ENCODE measurements at places on chromosomes 3 and 15.

DNA sequence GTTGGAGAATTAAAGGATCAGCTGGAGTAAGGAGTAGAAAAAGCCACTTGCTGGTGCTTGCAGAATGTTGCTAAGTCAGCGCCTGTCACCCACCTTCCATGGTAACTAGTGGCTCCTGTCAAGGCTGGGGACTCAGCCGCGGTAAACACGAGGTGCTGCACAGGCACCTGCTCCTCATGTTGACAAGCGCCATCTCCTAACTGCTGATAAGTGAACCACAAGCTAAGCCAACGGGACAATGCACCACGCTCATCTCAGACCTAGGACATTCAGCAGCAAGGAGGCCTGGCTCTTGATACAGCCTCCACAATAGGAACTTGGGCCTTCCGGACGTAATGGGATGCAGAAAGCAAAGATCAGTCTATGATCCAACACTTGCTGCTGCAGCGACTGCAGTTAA, 264.4 kb downstream of the OCA2 start:
- no peak for DNase-seq

- no peak for DNase-seq
Observed at GRCh38 chr3:47910233-47910632, 106.0 kb downstream of the MAP4 start.

GRCh38 chr3:24730173-24730572, 235.5 kb upstream of the THRB start:
- no peak for DNase-seq

DNA sequence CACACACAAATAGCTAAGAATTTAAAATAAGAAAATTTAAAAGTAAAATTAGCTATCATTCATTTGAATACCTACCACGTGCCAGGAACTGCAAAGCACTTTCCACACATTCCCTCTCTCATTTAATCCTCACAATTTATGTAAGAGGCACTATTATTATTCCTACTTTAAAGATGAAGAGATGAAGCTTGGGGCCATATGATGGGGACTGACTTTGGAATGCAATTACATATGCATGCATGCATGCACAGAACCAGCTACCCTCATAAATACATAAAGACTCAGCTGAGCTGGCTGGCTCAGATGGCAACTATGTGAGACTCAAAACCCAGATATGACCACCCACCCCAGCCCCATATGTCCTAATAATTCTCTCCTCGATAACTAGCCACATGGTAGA, 31.7 kb upstream of the THUMPD3 start:
- no peak for DNase-seq

DNA sequence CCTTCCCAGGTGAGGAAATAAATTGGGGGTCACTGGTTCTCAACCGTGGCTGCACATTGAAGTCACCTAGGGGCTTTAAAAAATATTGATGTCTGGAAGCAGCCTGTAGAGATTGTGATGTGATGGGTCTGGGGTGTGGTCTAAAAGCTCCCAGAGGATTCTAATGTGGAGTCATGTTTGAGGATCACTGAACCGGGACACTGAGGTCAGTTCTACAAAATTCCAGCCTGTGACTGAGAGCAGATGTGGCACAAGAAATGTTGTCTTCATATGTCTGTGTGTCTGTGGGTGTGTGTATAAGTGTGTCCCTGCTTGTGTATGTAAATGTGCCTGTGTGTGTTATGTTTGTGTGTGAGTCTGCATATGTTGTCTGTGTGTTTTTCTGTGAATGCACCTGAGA, 79.9 kb downstream of the TLE3 start:
- no peak for DNase-seq

DNA sequence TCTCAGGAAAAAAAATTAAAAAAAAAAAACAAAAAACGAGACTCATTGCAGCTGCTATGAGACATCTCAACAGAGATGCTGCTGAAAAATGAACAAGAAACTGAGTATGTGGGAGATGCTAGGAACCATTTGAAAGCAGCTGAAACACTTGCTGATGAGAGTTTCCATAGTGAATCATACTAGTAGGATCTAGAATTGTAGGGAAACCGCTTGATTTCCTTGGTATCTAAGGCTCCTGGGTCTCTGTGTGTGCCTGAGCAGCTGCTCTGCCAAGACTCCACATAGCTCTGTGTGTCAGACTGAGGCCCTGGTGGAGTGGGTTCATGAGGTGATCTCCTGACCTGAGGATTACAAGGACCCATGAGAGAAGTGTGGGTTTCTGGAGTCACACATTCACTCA, 313.4 kb upstream of the NECTIN3 start:
- DNase-seq = no peak

DNA sequence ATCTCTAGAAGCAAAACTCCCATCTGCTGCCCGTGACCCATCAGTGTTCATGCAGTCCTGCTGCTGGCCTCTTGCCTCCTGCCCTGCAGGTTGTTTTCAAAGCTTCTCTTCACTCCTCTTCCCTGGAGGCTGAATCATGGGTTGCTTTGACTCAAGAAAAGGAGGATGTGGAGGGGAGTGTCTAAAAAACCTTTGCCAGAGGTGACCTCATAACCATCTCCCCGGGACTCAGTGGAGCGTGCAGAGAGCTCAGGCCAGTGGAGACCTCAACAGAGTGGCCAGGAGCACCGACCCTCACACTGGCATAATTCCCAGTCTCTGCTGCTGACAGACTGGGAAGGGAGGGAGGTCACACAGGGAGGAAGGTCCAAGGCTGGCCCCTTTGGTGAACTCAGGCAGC, 60.9 kb upstream of the ITGA11 start:
- DNase-seq = no peak

GRCh38 chr3:45606003-45606402, 11.5 kb downstream of the LIMD1 start:
- no peak for DNase-seq

GRCh38 chr15:43316016-43316970, 14.1 kb downstream of the LCMT2 start:
- no peak for DNase-seq

DNA sequence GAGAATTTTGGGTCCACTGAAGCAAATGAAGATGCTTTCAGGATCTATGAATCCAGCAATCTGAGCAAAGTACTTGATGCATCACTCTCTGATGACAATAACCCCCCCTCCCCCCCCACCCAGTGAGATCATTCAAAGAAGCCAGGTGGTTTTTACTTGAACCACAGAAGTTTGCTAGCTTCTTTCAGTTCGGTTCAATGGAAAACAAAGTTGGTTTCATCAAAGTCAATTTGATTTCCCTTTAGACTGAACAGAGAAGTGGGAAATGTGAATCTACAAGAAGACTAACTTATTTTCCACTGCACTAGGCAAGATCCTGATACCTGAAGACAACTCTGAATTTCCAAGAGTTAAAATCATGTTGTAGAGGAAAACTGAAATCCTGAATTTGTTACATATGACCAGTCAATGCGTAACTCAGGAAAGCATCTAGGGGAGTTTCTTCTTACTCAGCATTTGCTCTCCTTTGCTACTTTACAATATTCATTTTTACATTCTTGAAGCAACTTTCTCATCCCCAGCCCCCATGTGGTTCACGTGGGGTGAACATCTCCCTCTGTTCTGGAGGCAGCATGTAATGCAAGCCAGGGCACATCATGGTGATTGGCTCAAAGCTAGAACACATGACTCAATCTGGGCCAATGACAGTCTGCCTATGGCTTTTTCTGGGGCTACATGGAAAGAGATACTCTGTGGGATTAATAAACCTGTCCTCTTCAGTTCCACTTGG, 572.6 kb downstream of the FOXP1 start:
- DNase-seq = no peak

- no peak for DNase-seq
Observed at GRCh38 chr3:42660131-42660715, 6.7 kb downstream of the ZBTB47 start.

- peak; percentile 65 for DNase-seq
Observed at GRCh38 chr3:157129803-157130466, 30.0 kb downstream of the CCNL1 start.

GRCh38 chr3:44885618-44886017, 11.2 kb downstream of the TGM4 start:
- DNase-seq = no peak

- DNase-seq = no peak
Observed at GRCh38 chr3:46356909-46357308, 3.0 kb downstream of the CCR2 start.

- no peak for DNase-seq
Observed at GRCh38 chr3:155302481-155302880, 9.0 kb upstream of the STRIT1 start.

DNA sequence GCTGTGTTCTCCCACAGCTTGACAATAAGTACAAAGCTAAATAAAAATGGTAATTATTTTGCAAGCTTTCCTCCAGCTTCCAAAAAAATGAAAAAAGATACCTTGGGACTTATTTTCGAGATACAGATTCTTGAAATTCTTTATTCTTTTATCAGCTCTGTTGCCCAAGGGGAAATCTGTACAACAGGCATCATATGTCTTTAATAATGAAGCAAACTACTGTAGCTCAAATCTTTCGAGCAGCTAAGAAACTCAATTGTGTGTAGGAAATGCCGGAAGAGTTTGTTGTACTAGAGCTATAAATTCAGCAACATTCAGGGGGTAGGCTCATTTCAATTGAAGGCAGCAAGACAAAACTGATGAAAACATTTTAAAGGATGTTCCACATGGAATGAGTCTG, 297.7 kb downstream of the GBE1 start:
- no peak for DNase-seq

- DNase-seq = no peak
Observed at GRCh38 chr3:29331456-29332194, 50.8 kb downstream of the RBMS3 start.

DNA sequence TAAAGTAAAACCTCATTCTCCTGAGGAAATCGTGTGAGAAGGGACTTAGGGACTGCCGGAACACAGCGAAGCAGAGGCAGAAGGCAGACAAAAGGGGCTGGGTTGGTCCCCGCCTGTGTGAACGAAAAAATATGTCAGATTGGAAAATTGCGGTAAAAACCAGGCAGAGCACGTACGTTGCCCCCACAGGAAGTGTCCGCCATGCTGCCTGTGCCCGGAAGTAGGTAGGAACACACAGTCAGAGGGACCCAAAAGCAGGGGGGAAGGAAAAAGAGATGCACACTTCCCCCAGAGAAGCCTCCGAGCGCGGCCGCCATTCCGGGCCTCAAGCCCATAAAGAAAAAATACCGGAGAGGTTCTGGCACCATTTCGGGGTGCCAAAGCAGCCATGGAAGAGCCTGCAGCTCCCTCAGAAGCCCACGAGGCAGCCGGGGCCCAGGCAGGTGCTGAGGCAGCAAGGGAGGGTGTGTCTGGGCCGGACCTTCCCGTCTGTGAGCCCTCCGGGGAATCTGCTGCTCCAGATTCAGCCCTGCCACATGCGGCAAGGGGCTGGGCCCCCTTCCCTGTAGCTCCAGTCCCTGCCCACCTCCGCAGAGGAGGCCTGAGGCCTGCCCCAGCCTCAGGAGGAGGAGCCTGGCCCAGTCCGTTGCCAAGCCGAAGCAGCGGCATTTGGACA, at the start of gene MKRN3:
Gene MKRN3 (plus strand): TSS at position 280 of the 676 bp plus-strand sequence. CDS start 109 bp downstream, at position 389.
- no peak for DNase-seq

DNA sequence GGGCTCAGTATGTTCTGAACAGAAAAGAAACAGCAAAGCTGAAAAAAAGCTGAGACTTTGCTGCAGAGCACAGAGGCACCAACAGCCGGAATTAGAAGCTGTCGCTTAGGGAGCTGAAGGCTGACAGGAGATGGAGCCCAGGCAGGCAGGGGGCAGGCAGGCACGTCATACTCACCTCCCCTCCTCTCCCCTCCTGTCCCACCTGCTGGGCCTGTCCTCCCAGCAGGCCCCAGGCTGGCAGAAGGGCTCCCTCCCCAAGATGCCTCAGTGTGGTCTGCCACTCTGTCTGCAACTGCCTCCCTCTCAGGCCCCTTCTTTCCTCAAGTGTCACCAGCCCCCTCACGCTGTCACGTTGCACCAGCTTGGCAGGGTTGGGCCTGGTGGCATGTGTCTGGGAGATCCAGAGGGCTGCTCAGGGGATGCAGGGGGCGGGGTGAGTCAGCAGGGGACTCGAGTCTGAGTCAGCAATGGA, 3.2 kb upstream of the ANKRD63 start:
- no peak for DNase-seq

DNA sequence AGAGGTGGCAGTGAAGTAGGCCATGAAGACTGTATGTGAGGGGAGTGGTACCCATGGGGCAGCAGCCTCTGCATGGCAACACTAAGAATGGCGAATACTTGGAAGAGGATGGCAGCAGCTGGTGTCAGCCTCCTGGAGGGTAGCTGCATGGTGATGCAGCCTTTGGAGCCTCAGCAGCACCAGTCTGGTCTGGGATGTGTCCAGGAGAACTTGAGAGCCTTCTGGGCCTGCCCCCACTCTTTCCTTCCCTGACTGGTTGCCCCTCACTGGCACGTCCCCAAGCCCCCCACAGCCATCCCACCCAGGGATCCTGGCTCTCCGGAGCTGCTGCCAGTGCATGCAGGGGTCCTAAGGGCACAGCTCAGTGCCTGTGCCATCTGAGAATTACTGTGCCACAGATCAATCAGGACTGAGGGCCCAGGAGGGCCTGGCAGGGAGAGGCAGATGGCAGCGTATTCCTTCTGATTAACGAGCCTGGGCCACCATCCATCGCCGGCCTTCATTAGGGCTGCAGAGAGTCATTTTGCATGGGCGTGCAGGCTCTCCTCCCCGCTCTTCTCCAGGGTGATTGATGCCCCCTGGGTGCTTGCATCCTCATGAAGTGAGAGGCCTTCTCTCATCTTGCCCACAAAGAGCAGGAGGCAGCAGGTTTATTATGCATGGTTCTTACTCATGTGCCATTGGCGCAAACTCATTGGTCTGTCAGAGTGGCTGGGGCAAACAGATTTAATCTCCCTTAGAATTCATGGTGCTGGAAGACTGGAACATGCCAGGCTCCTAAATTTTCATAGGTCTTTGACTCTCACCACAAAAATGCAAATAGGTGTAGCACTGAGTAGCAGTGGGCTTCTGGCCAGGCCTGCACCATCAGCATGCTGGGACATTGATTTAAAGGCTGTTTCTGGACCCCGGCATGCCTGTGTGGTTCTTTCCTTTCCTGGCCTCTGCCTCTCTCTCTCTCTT, 116.8 kb downstream of the EPHB1 start:
- no peak for DNase-seq

- peak; percentile 54 for DNase-seq
Observed at GRCh38 chr15:31296646-31297574, 29.7 kb upstream of the KLF13 start.

DNA sequence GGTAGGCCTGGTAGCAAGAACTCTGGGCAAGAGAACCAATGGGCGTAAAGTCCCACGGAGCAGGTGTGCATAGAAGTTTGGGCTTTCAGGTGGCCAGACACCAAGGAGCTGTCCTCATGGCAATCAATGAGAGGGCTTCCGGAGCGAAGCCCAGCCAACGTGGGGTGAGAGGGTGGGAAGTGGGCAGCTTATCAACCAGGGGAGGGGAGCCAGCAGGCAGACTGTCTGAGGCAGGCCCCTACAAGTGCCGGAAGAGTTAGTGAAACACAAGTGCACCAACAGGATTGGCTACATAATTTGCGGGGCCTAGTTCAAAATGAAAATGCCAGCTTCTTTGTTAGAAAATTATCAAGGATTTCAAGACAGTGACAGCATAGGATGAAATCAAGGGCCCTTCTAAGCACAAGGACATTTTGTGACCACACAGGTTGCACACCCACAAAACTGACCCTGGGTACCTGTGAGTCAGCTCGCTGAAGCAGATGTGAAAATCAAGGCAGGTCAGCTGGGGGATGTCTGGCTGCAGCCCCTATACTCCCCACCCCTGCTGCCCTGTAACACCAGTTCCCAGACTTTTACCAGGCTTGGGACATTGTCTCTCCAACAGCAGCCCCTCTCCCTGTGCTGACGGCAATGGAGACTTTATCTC, 102.1 kb upstream of the ETV5 start:
- DNase-seq = no peak

- peak; percentile 94 for DNase-seq
Observed at GRCh38 chr3:61564395-61565059, 3.2 kb downstream of the PTPRG start.

Data from ecto neural progenitor cell (in vitro differentiated cells).